ENCODE measurements at places on chromosomes 11 and 22. TPM values are rescaled to one million over a fixed set of nuclear protein-coding genes. Genes with fewer than 3 reads are reported as not detected.

POU2F3 gene
- polyA plus RNA-seq = 0.38 TPM

IL18BP gene
- polyA plus RNA-seq = 12.0 TPM

NXPE1 gene
- not detected for polyA plus RNA-seq

TRIM49 gene
- not detected for polyA plus RNA-seq

FAM83F gene
- polyA plus RNA-seq = 0.67 TPM

CECR2 gene
- 17.0 TPM for polyA plus RNA-seq

MS4A4E gene
- 1.0 TPM for polyA plus RNA-seq

GPHA2 gene
- 1.9 TPM for polyA plus RNA-seq

SPTBN2 gene
- 78.4 TPM for polyA plus RNA-seq

CCDC188 gene
- 5.2 TPM for polyA plus RNA-seq

IGLL1 gene
- polyA plus RNA-seq = not detected

OR51B2 gene
- not detected for polyA plus RNA-seq

C11orf65 gene
- polyA plus RNA-seq = 0.84 TPM

CBLIF gene
- polyA plus RNA-seq = not detected

FAT3 gene
- polyA plus RNA-seq = 50.5 TPM

OR51B5 gene
- not detected for polyA plus RNA-seq

PDE2A gene
- polyA plus RNA-seq = 17.5 TPM

RFPL1 gene
- polyA plus RNA-seq = 1.9 TPM

IL17REL gene
- 0.36 TPM for polyA plus RNA-seq

CD3E gene
- not detected for polyA plus RNA-seq

TBX10 gene
- polyA plus RNA-seq = not detected

OR8K3 gene
- not detected for polyA plus RNA-seq

C1QTNF5 gene
- polyA plus RNA-seq = 42.1 TPM

FAM227A gene
- polyA plus RNA-seq = 9.4 TPM

TUG1 gene
- polyA plus RNA-seq = 142 TPM

OR52H1 gene
- polyA plus RNA-seq = not detected

TMEM135 gene
- polyA plus RNA-seq = 16.4 TPM

MUC5AC gene
- 0.02 TPM for polyA plus RNA-seq

All from spinal cord (tissue), 10 donors.